ENCODE measurements at places on chromosomes 13 and 19.

DNA sequence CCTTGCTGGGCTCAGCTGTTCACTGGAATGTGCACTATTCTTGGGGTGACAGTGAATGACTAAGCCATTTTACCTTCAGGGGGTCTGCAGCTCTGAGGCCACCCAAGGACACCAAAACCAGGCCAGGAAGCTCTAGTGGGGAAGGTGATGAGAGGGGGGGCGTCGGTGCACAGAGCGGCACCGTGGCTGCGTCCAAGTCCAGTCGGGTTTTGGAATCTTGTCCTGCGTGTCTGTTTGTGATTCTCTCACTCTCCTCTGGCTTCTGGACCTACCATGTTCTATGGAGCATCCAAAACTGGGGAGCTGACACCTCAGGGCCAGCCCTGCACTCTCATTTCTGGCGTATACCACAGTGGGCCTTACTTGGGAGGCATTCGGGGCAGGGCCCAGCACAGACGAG is 92.1 kb downstream of the RGCC start:
- no peak for DNase-seq

GRCh38 chr19:55441319-55441691 is 1.8 kb downstream of the SHISA7 start:
- DNase-seq = no peak

DNA sequence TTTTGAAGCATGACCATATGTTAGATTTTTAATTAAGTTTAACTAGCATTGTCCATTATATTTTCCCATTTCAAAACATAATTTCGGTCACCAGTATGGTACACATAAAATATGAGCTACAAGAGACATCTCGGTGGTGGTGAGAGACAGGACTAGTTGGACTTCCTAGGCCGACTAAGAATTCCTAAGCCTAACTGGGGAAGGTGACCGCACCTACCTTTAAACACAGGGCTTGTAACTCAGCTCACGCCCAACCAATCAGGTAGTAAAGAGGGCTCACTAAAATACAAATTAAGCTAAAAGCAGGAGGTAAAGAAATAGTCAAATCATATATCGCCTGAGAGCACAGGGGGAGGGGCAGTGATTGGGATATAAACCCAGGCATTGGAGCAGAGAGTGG is 22.9 kb downstream of the DNAJC15 start:
- no peak for DNase-seq

DNA sequence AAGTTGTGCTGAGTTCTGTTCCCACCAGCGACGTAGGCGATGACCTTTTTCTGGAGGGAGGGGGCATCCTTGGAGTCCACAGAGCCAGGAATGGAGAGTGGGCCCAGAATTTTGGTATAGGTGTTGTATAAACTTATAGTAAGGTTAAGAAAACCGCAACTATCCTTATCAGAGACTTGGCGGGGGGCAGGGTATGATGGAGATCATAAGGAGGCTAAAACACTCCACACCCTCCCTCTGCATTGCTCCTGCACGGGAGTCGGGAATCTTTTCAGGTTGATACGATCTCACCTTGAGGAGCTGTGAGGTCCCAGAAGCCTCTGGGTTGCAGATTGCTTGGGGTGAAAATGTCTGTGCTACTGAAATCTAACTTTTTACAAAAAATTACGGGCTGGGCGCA is 6.3 kb upstream of the CEACAM19 start:
- DNase-seq = no peak

DNA sequence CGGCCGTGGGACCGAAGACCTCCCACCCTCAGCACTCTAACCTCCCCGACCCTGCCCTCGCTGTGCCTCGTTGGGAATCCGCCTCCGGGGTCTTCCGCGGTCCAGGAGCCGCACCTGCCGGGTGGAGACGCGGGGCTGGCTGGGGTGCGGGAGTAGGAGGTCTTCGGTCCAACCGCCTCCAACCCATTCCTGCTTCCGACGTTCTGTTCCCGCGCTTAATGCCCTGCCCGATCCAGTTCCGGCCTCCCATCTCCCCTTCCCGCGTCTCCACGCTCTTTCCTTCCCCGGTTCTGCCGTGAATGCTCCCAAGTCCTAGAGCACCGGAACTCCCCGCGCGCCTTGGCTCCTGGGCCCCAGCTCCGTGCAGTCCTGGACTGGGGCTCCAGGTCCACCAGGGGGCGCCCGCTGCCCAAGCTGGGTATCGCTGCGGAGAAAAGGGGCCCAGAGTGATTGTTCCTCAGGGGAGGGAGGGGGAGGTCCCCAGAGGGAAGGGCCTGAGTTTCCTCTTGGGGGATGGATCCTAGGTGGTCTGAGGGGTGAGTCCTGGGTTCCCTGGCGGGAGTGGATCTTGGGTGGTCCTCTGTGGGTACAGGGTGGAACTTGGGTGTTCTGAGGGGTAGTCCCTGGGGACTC is 14.1 kb upstream of the TNFSF9 start:
- peak; percentile 74 for DNase-seq

- no peak for DNase-seq
Measured at GRCh38 chr13:113044391-113045114, 61.0 kb upstream of the F7 start.

DNA sequence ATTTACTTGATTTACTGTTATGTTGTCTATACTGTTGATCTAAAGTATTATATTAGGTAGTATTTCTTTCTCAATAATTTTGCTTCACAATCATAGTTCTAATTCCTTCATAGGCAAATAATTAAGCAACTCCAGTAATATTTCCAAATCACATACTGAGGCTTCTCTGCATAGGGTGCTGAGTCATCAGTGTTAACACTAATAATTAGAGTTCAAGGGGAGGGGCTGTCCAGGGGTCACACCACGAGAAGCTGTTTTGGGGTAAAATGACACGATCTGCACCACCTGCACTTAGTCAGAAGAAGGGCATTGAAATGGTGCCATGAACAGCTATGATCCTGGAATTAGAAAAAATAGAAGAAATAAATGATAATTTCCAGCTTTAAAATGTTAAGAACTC is 1230.9 kb upstream of the SLC10A2 start:
- DNase-seq = no peak

- no peak for DNase-seq
Measured at GRCh38 chr13:113669755-113670341, 2.8 kb downstream of the GRK1 start.

GRCh38 chr13:51134763-51135365 is 23.8 kb upstream of the C13orf42 start:
- no peak for DNase-seq
